Hematopoietic multipotent progenitor cell treated with erythropoietin and hydrocortisone succinate and interleukin-3 and kit ligand, for 17 days (in vitro differentiated cells): ENCODE measurements at places on chromosomes 6 and 20.
A peak's percentile ranks its signal among the peaks of the same experiment; 100 is the strongest.

- no peak for DNase-seq
Observed at GRCh38 chr6:16751251-16751946, 9.9 kb downstream of the ATXN1 start.

DNA sequence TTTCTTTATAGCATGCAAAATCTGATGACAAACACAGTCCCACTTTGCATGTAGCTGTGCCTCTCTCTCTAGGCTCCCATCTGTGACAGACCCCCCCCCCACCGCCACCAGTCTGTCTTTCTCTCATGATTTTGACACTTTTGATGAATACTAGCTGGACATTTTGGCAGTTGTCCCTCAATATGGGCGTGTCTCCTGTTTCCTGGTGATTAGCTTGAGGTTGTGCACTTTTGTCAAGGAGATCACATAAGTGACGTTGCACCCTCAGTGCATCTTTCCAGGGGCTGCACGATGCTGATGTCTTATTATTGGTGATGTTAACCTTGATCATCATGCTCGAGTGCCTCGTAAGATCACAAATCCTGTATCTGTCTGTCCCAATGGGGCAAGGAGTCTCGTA lies 155.1 kb downstream of the EYA2 start:
- DNase-seq, result no peak

DNA sequence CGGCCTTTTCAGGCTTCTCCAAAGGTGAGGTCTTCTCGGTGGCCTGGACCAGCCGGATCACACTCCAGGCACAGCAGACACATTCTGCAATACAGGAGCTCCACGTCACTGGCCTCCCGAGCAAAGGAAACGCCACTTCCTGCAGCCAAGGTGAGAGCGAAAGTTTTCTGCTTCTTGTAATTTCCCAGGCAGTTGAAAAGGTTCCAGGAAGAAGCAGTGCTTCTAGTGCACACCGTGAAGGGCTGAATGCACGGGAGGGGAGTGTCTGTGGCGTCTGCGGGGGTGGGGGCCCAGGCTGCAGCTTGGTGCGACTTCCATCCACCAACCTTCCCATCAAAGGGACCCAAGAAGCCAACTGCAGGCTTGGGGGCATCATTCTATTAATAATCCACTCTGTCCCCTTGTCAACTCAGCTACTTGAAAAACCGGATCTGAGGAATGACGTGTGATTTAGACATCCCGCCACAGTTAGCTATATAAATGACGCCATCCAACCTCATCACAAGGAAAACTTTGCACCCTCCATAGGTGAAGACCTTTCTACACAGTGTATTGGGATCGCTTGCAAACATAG lies 61.1 kb downstream of the NFATC2 start:
- no peak for DNase-seq

- DNase-seq, result no peak
Observed at GRCh38 chr6:80939480-80939879, 813.0 kb downstream of the TENT5A start.

GRCh38 chr6:2961506-2961905 lies 9.9 kb downstream of the SERPINB6 start:
- no peak for DNase-seq

DNA sequence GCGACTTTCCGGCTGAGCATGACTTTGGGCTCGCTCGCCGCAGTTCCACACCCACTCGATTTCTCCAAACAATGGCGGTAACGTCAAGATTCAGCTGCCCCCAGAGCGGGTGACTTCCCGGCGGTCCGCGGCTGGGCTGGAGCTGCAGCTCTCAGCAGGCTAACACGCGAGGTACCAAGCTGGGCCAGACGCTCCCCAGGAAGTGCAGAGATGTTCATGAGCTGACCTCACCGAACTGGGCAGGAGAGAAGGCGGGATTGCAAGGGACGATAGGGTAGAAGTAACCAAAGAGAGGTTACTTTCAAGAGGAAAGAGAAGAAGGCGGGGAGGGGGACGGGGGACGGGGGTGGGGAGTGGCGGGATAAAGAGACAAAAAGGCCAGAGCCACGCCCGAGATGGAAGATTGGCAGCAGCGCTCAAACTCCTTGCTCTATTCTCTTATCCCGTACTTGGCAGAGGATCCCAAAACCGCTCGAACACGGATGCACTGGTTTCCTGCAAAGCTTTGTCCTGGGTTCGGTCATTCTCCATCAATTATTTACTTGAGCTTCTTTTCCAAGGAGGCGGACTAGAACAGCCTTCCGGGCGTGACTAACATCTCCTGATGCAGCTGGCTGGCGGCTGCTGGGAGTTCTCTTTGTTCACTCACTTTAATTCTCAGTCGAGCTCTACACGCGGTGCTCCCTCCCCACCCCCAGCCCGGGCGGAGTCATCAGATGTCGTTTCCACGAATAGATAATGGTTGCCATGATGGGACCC lies at the start of gene MTCL3:
Gene MTCL3, minus strand, starts transcription at position 626 of the 759 bp plus-strand sequence.
- no peak for DNase-seq

- DNase-seq, result no peak
Observed at GRCh38 chr6:42142118-42142835, at the start of gene C6orf132. Gene C6orf132, minus strand, starts transcription at chr6:42142620. Its CDS starts 176 bp downstream, at chr6:42142444.

GRCh38 chr20:21513881-21514540 lies at the start of gene NKX2-2:
Gene NKX2-2, minus strand, starts transcription at chr20:21514064. Its CDS starts 395 bp downstream, at chr20:21513669.
- DNase-seq, result no peak

DNA sequence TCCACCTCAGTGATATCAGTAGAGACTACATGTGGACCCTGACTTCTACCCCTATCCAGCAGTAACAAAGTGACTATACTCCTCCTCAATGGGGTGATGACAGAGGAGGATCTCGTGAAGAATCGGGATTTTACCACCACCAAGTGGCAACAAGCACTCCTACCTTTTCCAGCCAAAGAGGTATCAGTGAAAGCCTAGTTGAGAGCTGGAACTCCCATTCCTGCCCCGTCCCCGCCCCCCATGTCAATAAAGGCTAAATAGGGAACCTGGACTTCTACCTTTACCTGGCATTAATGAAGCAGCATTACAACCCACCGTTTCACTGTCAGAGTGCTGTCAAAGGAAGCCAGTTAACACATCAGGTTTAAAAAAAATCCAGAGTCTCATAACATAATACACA lies 45.3 kb downstream of the RNF24 start:
- no peak for DNase-seq

- no peak for DNase-seq
Observed at GRCh38 chr6:16121339-16121738, 7.5 kb upstream of the MYLIP start.

DNA sequence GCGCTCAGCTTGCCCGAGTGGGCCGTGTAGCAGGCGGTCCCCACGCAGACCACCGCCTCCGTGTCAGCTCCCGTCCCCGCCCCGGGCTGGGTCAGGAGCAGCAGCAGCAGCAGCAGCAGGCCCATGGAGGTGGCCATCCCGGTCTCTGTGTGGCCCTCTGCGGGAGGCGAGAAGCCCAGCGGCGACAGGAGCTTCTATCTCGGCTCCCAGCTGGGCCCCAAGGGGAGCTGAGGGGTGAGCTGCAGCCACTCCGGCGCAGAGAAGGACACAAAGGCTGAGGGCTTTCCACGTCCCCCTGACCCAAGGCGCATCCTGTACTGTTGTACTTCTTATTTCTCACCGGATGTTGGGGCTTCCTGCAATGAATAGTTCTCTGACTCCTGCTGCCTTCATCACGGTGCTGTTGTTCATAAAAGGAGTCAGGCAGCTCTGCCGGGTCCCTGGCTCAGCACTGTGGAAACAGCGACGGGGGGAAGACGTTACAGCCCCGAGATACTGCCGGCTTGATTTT lies at the start of gene CD93:
Gene CD93, minus strand, starts transcription at position 269 of the 511 bp plus-strand sequence. Its CDS starts 132 bp downstream, at position 137.
- no peak for DNase-seq

DNA sequence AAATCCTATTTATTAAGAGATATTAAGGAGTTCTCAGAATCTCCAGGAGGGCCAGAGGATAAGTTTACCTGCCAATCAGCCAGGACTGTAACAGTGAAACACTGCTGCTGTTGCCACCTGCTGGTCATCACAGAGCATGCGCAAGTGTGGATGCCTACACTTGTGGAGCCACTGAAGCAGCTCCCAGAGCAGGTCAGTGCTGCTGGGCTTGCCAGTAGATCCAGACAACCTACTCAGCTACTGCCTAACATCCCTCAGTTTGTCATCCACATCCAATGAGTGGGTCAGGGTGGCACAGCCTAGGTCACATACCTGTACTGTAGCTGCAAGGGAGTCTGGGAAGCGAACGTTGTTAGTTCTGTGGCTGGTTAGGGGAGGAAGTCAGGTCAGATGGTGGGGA lies 18.3 kb upstream of the NHSL1 start:
- DNase-seq, result peak; percentile 9

GRCh38 chr6:56890683-56891429 lies 64.1 kb upstream of the BEND6 start:
- DNase-seq, result peak; percentile 32

GRCh38 chr6:151370509-151371078 lies 20.8 kb downstream of the ZBTB2 start:
- DNase-seq, result no peak

GRCh38 chr6:97392735-97393134 lies 109.7 kb upstream of the MMS22L start:
- no peak for DNase-seq

DNA sequence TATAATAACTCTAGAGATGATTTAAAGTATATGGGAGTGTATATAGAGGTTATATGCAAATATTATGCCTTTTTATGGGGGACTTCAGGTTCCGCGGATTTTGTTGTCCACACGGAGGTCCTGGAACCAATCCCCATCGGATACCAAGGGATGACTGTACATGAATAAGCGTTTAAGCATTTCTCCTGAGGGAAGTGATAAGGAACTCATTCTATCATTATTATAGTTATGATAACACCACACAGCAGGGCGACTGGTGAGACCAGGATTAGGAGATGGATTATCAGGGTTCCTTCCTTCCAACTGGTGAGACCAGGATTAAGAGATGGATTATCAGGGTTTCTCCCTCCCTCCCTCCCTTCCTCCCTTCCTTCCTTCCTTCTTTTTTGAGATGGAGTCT lies 6.6 kb downstream of the ECI2 start:
- no peak for DNase-seq

- DNase-seq, result no peak
Observed at GRCh38 chr6:129447198-129447565, 262.8 kb downstream of the ARHGAP18 start.

GRCh38 chr6:127561660-127562059 lies 15.3 kb upstream of the C6orf58 start:
- DNase-seq, result no peak

DNA sequence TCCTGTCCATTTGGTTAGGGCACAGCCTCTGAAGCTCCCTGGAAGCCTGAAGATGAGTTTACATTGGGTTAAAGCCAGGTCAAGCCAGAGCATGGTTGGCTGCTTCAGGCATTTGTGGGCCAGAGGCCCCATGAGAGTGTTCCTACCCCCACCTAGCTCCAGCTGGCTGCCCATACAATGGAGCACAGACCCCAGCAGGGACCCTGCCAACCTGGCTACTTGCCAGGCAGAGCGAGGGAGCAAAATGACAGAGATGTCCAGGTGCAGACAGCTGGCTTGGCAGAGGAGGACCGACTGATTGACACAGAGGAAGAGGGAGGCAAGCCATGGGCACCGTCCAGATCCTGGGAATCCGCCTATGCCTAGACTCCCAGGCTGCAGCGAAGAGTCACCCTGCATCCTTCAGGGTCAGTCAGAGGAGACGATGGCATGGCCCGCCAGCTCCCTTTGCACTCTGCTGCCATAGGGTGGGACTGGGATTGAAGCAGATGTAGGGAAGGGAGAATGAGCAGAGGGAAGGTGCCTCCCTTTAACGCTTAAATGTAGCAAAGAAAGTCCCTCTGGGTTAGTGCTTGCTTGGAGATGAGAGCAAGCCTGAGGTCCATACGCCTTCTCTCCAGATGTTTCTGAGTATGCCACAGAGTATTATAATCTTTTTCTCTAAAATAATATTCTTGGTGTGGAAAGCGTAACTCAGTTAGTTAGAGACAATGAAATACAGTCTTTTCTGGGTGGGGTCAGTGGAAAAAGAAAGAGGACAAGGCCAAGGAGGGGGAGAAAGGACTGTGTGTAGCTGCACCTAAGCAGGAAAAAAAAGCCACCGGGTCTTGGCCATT lies 77.6 kb upstream of the FYN start:
- no peak for DNase-seq

- no peak for DNase-seq
Observed at GRCh38 chr20:13111249-13111911, 102.6 kb downstream of the SPTLC3 start.

GRCh38 chr6:119384444-119384843 lies 34.9 kb upstream of the MAN1A1 start:
- DNase-seq, result no peak

DNA sequence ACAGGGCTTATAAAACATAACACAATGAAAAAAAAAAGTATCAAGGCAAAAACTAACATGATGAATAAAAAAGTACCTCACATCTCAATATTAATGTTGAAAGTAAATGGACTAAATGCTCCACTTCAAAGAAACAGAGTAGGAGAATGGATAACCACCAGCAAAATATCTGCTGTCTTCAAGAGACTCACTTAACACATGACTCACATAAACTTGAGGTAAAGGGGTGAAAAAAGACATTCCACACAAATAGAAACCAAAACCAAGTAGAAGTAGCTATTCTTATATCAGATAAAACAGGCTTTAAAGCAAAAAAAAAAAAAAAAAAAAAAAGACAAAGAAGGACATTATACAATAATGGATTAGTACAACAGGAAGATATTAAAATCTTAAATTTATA lies 86.9 kb downstream of the TBC1D32 start:
- DNase-seq, result no peak

GRCh38 chr6:707576-708236 lies 14.8 kb upstream of the EXOC2 start:
- no peak for DNase-seq

- no peak for DNase-seq
Observed at GRCh38 chr20:59748619-59749191, 144.4 kb downstream of the PHACTR3 start.

GRCh38 chr20:45419188-45420091 lies 3.5 kb downstream of the PIGT start:
- DNase-seq, result peak; percentile 26

DNA sequence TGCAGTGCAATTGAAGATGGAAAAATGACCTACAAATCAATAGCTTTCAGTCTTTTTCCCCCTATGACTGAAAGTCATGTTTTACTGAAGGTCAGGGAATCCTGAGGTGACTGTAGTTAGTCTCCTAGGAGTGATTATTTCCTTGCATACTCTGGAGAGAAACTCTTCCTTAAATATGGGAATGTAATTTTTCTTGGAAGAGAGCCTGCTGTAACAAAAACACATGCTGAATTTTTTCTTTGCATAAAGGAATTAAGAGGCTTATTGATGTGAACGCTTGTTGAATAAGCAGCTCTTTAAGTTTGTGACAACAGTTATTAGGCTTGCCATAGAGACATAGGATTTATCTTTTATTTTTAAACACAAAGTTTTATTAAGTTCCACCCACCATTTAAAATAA lies 64.5 kb downstream of the ELOVL2 start:
- DNase-seq, result no peak

DNA sequence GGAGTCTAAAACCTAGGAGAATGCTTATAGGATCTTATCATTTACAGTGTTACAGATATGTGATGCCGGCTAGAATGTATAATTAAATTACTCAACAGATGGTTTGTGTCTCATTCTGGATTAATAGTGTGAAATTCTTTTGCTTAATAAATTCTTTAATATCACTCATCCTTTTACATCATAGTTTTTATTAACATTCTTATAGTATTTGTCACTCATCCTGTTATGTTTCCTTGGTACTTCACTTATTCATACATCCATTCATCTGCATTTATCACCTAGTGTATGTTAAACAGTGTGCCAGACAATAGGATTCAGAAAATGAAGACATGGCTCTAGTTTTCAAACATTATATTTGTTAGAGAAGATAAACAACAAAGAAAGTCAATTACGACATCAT lies 468.7 kb downstream of the FRK start:
- no peak for DNase-seq
